Osteocyte (in vitro differentiated cells): ENCODE measurements at places on chromosomes 3 and 15.

GRCh38 chr15:100716456-100717085 is 114.2 kb downstream of the ASB7 start:
- peak; percentile 66 for DNase-seq

- DNase-seq: no peak
Observed at GRCh38 chr3:39302178-39302577, 22.3 kb upstream of the CX3CR1 start.

DNA sequence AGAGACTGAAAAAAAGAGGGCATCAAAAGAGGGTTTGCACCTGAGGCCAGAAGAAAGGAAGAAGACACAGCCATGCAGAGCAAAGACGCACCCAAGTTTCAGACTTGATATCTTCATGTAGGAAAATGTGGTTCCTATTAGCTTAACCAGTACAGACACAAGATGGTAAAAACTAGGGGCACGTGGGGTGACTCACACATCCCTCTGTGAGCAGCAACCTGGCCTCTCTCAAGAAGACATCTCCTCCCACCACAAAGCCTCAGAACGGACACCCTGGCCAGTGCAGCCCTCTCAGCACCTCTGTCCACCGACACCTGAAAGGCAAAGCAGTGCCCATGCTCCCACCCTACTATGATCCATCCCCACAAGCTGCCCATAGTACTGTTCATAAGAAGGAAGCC is 33.3 kb downstream of the GLB1 start:
- DNase-seq: no peak

DNA sequence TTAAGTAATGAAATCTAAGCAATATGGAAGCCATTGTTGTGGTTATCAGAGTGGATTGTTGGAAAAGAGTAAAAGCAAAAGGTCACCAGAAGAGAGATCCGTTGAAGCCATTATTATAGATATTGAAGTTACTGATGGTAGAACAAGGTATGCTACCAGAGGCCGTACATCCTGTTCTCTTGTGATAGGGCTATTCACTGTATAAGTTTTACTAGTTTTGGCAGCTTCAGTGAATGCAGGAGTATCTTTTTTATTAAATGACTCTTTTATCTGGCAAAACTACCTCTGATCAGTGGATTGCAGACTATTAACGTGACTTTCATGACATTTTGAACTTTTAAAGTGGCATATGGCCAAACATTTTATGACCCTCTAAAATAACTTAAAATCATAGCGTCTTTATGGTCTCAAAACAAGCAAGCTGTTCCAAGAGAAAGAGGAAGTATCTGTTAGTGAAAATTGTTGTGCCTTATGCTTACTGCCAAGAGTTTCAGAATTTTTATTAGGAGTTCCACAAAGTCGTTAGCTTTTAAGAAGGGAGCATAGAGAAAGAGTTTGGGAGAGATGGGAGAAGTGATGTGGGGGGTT is 102.9 kb downstream of the LRRC49 start:
- DNase-seq: no peak

- no peak for DNase-seq
Observed at GRCh38 chr15:63484433-63485186, 19.8 kb upstream of the USP3 start.

DNA sequence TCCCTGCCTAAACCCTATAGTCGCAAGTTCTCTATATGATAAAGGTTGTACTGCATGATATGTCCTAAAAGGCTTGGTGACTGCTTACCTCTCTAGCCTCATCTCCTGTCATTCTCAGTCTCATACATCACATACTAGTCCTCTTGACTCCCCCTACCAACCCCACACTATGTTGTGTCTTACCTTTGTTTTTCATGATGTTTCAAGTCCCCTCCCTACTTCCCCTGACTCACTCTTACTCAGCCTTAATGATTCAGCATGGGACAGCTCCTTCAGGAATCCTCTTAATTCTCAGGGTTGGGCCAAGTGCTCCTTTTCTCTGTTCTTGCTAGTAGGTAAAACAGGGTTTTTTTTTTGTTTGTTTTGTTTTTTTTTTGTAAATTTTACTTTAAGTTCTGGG is 49.6 kb downstream of the SLMAP start:
- DNase-seq: no peak

DNA sequence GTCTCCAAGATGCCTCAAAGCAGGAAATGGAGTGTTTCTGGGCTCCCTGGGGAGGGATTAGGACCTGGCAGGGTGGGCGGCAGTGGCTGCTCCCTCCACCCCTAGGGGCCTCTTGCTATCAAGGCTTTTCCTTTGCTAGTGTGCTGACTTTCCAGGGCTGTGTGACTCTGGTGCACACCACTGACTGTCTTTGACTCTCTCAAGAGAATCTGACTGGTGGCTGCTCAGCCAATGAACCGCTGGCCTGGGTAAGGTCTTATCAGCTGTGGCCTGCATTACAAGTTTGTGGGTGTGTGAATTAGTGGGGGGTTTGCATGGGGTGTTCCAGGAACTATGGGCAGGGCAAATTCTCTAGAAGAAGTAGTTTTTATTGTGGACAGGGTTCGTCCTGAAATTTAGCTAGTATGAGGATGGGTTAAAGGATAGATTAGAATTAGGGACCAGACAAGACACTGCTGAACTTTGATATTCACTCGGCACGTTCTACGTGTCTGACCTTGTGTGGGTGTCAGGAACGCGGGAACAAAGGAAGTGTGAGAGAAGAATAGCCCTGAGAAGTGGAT is 29.5 kb downstream of the SIAH2 start:
- no peak for DNase-seq

- no peak for DNase-seq
Observed at GRCh38 chr3:31291818-31292217, 240.9 kb upstream of the STT3B start.

- no peak for DNase-seq
Observed at GRCh38 chr3:111776827-111777483, 82.1 kb upstream of the PHLDB2 start.

DNA sequence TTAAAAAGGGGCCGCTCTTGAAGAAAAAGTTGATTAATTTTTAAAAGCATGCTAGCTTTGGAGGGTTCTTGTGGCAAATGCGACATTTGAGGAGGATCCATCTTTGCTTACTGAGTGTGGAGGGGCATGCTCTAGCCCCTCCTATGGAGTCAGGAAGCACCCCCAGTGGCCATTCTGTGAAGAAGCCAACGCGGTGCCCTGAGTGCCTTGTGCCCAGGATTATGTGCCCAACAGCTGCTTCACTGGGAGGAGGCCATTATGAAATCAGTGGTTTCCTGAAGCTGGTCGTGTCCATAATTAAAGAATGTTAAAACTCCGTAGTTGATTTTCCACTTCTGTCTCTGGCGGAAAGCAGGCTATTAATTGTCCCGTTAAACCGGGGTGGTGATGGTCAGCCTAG is 69.1 kb upstream of the TNFAIP8L3 start:
- no peak for DNase-seq

GRCh38 chr3:480070-480469 is 283.5 kb downstream of the CHL1 start:
- no peak for DNase-seq

DNA sequence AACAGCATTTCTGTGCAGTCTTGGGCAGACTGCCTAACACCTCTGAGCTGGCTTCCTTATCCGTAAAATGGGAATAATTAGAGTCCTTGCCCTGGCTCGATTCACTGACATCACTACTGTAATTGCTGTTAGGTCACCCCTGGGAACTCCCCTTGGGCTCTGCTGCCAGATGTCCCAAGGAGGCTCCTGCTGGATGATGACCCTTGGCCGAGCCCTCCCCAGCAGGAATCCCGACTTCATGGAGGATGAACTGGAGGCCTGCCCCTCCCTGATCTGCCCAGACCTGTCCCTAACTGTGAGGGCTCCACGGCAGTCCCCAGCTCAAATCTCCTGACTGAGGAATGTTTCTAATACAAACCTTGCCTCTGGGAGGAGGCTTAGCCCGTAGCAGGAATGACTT is 18.0 kb downstream of the ESYT3 start:
- DNase-seq: no peak

- no peak for DNase-seq
Observed at GRCh38 chr3:126538966-126539365, 15.0 kb downstream of the CHST13 start.

DNA sequence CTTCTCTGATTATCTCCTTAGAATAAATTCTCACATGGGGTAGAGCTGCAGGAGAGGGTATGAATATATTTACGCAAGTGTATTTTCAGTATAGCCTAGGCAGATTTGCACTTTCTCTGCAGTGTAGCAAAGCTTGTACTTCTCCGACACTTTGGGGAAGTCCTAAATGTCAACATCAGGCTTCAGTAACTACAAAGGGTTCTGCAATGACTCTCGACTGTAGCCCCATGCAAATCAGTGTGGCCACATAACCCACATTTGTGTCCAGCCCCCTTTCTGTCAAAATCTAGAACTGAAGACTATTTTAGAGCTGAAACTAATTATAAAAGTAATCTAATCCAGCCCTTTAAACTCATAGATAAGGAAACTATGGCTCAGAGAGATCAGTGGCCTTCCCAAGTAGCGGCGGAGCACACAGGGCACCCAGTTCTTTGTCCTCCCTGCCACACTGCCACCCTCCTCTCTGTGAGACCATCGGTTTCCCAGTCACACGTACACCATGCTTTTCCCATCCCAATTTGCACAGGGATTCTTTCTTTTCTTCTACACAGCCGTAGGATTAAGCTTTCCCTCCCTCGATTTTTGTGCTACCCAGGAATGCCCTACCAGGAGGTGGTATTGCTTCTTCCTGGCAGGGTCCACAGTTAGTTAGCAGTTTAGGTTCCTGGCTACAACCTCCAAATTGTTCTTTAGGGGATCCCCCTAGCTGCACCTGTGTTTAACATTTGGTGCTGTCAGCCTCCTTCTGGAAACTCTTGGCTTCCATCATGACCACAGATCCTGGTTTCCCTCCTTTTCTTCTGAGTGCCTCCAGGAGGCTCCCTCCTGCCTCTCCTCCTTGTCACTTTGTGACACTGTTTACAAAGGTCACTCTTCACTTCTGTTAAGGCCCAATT is 22.9 kb downstream of the MRAS start:
- no peak for DNase-seq

GRCh38 chr3:156233876-156234275 is 113.5 kb downstream of the KCNAB1 start:
- no peak for DNase-seq

DNA sequence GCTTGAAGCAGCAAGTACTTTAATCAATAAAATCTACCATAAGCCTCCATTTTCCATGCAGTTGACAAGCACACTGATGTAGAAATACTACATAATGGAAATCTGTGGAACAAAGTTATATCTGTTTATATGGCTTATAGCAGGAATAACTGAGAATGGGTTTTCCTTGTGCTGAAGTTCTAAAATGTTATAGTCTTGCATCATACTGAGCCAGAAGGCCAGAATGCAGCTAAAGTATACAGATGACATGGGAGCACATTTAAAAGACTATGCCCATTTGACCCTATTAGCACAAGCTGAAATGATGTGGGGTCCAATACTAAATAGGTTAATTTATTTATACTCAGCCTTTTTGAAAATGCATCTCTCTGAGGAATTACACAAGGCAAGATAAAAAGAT is 25.1 kb downstream of the SLC24A5 start:
- no peak for DNase-seq

- no peak for DNase-seq
Observed at GRCh38 chr15:98827217-98827616, 178.9 kb downstream of the IGF1R start.

- DNase-seq: no peak
Observed at GRCh38 chr3:182986021-182986420, 5.7 kb upstream of the DCUN1D1 start.

GRCh38 chr3:71441217-71441924 is 142.2 kb downstream of the FOXP1 start:
- DNase-seq: no peak

- DNase-seq: no peak
Observed at GRCh38 chr3:45885979-45886705, at the start of gene CCR9. Gene CCR9, plus strand, starts transcription at chr3:45886543. Its CDS starts 8,391 bp downstream, at chr3:45894934.

DNA sequence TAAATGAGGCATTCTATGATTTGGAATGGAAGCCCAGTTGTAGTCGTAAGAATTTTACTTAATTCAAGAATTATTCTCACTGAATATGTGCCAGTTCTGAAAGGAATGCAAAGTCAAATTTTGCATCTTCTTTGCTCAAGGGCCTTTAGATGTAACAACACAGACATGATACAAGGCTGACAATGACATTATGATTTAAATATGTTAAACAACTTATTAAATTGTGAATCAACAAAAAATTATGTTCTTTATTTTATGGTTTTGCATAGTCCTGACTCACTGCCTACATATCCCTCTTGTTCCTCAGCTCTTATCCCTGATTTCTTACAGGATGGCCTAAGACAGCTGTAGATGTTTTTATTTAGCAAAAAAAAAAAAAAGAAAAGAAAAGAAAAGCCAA is 170.9 kb upstream of the NR2E3 start:
- no peak for DNase-seq

DNA sequence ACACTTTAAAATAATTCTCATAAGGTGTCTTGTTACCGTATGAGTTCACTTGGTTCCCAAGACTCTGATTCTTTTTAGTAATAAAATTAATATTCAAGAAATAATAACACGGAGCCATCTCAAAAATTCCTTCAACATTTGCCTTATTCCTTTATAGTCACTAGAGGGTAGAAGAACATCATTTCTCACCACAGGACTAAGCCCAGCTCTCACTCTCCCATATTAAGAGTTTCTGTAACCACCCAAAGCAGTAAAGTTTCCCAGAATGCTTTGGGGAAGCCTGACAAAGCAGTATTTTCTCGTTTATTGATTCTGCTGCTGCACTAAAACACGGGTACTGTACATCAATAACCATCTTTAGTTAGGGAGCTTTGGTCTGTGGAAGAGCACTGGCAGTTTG is 114.9 kb downstream of the MCTP2 start:
- DNase-seq: no peak

DNA sequence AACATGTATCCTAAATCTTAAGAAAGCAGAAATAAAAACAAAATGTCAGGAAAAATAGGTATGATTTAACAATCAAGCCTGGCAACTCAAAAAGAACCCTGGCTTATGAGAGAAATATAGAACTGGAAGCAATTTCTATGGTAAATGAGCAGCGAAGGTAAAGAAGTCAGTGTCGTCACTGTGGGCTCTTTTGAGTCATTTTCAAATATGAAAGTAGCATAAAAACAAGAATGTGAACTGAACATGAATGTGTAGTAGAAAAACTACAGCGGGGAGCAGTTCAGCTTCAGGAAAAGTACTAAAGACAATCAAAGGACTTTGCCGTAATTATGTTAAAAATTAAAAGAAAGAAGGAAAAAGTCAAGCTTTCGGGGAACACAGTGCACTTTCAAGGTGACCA is 17.5 kb downstream of the LSG1 start:
- DNase-seq: no peak

- no peak for DNase-seq
Observed at GRCh38 chr15:33066584-33066983, 127.9 kb downstream of the FMN1 start.

- no peak for DNase-seq
Observed at GRCh38 chr3:45513041-45513440, 81.5 kb upstream of the LIMD1 start.

GRCh38 chr3:140167600-140168281 is 232.8 kb downstream of the CLSTN2 start:
- DNase-seq: no peak

- DNase-seq: no peak
Observed at GRCh38 chr15:100075229-100075628, 266.5 kb downstream of the ADAMTS17 start.
